ENCODE measurements at places on chromosomes 4 and X.

DNA sequence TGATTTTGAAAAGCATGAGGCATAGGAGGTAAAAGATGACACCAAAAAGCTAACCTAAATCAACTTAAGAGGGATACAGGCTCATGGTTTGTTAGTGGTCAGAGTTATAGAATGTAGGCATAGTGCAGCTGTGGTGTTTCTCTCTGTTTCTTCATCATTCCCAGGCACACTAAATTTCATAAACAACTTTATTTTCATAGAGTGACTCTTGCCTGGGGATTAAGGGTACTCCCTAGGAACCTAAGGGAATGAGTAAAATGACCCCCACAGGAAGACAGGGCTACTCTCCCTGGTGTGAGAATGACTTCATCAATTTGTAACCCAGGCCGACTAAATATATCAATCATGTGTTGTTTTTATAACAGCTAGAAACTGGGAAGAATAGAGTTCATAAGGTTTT is 11.1 kb downstream of the FABP2 start:
- no peak for DNase-seq

DNA sequence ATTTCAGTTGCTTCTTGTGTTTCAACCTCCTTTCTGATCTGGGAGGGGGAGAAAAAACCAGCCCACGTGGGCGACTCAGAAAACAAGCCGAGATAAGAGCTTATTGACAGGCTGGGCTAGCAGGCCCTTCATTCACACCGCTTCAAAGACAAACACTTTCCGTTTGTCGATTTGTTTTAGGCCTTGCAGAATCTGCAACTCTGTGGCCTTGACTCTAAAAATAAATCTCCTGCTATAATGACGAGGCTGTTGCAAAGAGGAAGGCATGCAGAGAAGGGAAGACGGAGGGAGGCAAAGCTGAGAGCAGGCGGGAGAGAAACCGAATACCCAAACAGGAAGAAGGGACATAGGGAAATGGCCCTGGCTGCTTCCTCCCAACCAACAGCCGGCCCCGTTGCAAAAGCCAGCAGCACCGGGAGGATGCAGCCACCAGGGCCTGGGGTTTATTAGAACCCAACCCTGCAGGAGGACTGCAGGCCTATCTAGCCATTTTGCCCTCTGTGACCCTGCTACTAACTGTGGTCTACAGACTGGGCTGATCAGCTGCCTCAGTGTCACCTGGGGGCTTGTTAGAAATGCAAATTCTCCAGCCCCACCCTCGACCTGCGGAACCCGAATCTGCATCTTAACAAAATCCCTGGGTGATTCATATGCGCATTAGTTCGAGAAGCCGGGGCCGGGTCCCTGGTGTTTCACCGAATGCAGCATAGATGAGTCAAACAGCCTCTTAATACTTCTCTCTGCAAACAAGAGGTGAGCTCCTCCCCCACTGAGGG is 325.5 kb downstream of the BCOR start:
- no peak for DNase-seq

DNA sequence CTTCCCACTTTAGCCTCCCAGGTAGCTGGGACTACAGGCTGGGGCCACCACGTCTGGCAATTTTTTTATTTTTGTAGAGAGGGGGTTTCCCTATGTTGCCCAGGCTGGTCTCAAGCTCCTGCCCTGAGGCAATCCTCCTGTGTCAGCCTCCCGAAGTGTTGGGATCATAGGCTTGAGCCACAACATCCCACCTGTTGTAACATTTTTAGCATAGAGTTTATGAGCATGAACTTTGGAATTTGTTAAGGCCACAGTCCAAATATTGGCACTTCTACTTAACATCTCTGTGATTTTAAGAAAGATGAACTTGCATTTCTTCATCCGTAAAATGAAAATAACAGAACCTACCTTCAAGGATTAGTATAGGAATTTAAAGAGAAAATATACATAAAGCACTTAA is 445.6 kb downstream of the IQCM start:
- DNase-seq: no peak

DNA sequence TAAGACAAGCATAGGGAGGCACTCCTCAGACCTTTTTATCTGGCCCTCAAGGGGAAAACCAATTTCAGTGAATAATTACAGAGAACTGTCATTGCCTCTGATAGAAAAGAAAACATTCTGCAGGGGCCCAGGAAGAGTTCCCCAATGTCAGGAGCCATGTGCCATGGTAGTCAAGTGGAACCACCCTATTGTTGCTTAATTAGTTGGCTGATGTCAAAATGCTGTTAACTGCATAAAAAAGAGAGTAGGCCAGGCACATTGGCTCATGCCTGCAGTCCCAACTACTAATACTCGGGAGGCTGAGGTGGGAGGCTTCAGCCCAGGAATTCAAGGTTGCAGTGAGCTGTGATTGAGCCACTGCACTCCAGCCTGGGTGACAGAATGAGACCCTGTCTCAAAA is 28.6 kb upstream of the OGT start:
- DNase-seq: no peak

DNA sequence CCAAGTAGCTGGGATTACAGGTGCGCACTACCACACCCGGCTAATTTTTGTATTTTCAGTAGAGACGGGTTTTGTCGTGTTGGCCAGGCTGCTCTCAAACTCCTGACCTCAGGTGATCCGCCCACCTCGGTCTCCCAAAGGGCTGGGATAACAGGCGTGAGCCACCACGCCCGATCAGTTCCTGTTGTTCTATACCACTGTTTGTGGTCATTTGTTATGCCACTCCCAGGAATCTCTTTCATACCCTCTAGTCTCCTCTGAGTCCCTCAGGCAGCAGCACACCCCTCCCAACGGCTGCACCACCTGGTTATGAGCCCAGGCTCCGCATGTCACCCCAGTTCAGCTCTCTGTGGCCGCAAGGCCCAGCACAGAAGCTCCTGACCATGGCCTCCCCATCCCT is 17.5 kb upstream of the CD99 start:
- DNase-seq: peak; percentile 51
